ENCODE measurements at places on chromosomes 4 and X.

DNA sequence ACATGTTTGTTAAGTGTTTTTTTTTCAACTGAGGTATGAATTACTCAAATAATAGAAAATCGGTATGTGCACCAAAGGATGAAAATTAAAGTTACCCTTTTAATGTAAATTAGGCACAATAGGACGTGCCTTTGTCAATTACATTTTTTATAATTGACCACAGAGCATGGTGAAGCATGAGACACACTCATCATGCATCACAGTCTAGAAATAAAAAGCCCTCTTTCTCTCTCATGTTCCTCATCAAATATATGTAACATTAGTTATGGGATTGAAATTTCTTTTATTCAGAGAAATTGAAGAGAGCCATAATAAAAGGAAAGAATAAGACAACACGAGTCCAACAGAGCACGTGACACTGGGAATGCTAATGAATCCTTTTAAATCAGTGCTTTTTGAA, 3.5 kb downstream of the GNRHR start:
- no peaks in the 10 kb centered on the region for H3K36me3 ChIP-seq
- no peak for DNase-seq
- no peaks in the 10 kb centered on the region for H3K4me1 ChIP-seq
- H3K4me3 ChIP-seq, result no peak overlapping the region

GRCh38 chrX:136168929-136169735, 21.8 kb downstream of the FHL1 start:
- no peak overlapping the region for H3K4me3 ChIP-seq
- no peak overlapping the region for H3K27ac ChIP-seq
- DNase-seq, result no peak
- H3K27me3 ChIP-seq, result no peaks in the 10 kb centered on the region

DNA sequence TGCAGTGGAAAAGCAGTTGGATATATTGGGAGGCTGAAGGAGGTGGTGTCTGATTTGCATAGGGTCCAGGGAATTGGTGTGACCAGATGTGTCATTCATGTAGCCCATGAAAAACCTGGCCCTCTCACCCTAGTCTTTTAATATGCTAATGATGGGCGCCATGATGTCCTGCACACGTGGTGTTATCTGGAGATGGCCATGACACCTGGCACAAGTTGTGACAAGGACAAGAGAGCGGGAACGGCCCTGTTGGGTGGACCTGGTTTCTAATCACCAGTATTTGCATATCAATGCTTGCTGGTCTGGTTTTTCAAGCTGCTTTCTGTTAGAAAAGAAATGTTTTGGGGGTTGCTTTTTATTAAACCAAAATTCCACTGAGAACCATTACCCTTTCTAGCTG, 87.4 kb downstream of the ZXDA start:
- no peaks in the 10 kb centered on the region for H3K36me3 ChIP-seq
- H3K27me3 ChIP-seq, result no peaks in the 10 kb centered on the region
- no peak for DNase-seq
- no peak overlapping the region for H3K27ac ChIP-seq
- H3K4me1 ChIP-seq, result no peaks in the 10 kb centered on the region
- no peak overlapping the region for H3K4me3 ChIP-seq

GRCh38 chr4:876780-877179, 50.9 kb upstream of the CPLX1 start:
- no peak overlapping the region for H3K27ac ChIP-seq
- no peak for DNase-seq
- H3K36me3 ChIP-seq, result peaks cover 15% of the 10 kb centered on the region
- H3K27me3 ChIP-seq, result no peaks in the 10 kb centered on the region

- H3K4me1 ChIP-seq, result peaks cover 5% of the 10 kb centered on the region
- H3K27ac ChIP-seq, result no peak overlapping the region
- DNase-seq, result no peak
Measured at GRCh38 chr4:1794809-1795298, 1.8 kb downstream of the FGFR3 start.

GRCh38 chr4:5034206-5034605, 14.9 kb upstream of the CYTL1 start:
- DNase-seq, result no peak
- H3K4me3 ChIP-seq, result no peak overlapping the region
- no peaks in the 10 kb centered on the region for H3K4me1 ChIP-seq
- no peaks in the 10 kb centered on the region for H3K36me3 ChIP-seq
- no peaks in the 10 kb centered on the region for H3K27me3 ChIP-seq

Measured in naive thymus-derived CD4-positive, alpha-beta T cell (primary cell).